ENCODE measurements at places on chromosomes 2 and 18.

DNA sequence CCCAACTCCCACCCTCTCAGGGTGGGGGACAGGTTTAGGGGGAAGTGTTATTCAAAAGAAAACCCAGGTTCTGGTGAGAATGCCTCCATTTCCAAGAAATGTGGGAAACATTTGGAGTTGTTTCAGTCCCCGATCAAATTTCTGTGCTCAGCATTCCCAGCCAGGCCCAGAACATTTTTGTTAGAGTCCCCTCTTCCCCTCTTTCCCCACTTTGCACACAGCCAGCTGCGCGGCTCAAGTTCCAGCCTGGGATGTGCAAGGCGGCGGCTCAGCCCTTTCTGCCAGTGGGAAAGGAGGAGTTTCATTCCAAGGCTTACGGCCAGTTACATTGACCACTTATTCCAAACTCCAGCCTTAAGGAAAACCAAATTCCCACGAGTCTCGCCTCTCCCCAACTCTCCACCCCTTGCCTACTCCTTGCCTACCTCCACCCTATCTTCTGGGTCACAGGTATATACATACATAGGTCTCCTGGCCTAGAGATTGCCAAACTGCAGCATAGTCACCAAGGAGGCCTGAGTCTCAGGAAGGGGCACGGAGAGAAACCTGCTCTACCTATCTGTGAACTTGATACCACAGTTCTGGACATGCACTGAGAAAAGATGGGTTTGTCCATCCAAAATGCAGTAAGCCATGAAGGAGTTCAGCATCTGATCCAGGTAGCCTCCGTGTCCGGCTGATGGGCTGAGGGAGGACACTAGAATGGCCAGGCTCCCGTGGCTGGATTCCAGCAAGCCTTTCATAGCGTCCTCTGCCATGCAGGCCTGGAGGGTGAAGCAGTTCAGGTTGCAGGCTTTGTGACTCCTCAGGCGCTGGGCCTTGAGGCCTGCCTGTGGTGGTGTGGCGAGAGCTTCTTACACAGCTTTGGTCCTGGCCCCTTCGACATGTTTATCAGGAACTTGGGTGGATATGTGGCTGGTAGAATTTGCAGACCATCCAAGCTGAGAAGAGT is 154.5 kb downstream of the ZFP36L2 start:
- no peak for DNase-seq

DNA sequence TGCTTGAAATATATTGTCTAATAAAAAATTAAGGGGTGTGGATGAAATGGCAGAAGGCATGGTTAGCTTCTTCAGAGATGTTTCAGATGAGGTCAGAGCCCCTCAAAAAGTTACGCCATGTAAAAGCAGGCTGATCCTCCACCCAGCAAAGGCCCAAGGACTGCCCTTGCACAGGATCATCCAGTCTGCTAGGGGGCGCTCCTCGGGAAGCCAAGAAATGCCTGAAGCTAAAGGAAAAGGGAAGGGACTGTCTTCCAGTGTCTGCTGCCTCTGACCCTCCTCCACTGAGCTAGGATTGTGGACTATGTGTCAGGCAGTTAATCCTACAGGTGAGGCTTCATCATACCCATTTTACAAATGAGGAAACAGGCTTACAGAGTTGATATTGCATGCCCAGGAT is 33.8 kb upstream of the TEX51 start:
- DNase-seq, result no peak

DNA sequence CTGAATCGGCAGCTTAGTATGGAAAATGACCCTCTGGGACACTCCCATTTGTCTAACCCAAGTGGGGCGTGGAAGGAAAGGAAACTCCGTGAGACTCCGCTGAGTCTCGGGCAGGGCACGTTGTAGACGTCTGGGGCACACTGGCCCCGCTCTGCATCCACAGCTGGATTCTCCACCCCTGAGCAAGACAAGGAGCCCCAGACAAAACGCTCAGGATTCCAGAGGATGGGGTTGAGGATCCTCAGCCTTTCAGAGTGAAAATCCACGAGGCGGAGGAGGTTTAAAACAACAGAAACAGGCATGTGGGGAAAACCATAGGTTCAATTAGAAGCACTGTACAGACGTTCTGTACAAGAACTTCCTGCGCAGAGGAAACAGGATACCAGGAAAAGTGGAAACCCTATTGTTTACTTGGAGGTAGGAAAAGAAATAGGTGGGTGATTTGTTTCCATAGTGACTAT is 124.9 kb upstream of the ZNF236 start:
- DNase-seq, result no peak

GRCh38 chr2:159559034-159559433 is 57.3 kb downstream of the BAZ2B start:
- no peak for DNase-seq

GRCh38 chr2:237298151-237299118 is 115.5 kb downstream of the COL6A3 start:
- no peak for DNase-seq

- DNase-seq, result no peak
Observed at GRCh38 chr2:175372704-175373701, 191.5 kb upstream of the ATP5MC3 start.

- no peak for DNase-seq
Observed at GRCh38 chr2:220424561-220424960, 797.1 kb downstream of the SLC4A3 start.

GRCh38 chr18:77635451-77635850 is 385.8 kb downstream of the GALR1 start:
- no peak for DNase-seq

- DNase-seq, result no peak
Observed at GRCh38 chr2:73112026-73112912, 479 bp downstream of the RAB11FIP5 start.

- DNase-seq, result no peak
Observed at GRCh38 chr18:70216788-70217187, 11.3 kb upstream of the RTTN start.

- DNase-seq, result no peak
Observed at GRCh38 chr2:112137516-112138158, 548 bp upstream of the FBLN7 start.

GRCh38 chr2:26704441-26704977 is 12.0 kb downstream of the KCNK3 start:
- DNase-seq, result no peak

GRCh38 chr18:42778024-42778423 is 337.5 kb downstream of the RIT2 start:
- no peak for DNase-seq

DNA sequence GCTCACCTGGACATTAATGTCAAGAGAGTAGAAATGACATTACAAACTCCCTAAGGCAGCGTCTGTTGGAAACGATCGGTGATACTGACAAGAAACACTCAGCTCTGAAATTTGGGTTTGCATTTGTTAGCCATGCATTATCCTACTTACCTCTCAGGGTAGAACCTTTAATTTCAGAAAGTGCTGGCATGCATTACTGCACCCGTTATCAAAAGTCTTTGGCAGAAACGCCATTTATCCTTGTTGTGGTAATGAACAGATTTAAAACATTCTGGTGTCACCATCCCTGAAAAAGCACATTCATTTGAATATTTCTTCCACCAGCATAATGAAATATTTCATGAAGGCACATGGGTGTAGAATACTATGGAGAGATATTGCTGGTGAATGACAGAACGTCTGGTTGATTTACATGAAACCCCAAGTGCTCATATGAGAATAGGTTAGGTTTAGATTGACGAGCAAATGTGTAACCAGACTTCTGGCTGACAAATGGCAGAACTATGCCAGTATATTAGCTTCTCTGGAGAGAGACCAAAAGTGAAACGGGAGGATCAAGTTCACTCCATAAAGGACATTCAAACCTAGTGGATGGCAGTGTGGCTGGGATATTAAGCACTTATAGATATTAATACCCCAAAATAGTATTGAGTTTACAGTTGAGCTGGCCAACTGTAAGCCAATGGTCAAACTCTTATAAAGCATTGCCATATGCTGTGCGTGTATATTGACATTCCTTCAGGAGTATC is 53.5 kb upstream of the ITGB6 start:
- no peak for DNase-seq

DNA sequence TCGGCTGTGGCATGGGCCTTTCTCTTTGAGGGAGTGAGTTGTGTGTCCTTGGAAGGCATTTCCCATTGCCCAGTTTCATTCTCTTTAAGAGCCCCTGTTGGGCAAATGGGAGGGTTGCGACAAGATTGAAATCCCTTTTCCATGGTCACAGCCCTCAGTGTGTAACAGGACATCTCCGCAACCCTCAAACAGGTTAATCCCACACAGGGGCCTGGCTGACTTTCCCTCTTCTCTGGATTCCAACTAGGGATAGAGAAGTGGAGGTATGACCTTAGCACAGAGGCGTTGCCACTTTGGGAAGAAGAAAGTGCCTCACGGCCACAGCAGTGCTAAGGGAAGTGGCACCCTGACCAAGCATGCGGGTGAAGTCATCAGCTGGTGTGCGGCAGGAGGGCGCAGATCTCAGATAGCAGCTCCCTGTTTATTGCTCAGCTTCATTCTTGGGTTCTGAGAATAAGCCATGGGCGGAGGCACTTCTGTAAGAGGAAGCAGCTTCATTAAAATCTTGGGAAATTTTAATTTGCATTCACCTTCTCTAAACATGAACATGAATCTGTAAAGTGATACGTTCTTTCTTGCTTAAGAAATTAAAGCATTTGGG is 256.5 kb downstream of the GBX2 start:
- no peak for DNase-seq

DNA sequence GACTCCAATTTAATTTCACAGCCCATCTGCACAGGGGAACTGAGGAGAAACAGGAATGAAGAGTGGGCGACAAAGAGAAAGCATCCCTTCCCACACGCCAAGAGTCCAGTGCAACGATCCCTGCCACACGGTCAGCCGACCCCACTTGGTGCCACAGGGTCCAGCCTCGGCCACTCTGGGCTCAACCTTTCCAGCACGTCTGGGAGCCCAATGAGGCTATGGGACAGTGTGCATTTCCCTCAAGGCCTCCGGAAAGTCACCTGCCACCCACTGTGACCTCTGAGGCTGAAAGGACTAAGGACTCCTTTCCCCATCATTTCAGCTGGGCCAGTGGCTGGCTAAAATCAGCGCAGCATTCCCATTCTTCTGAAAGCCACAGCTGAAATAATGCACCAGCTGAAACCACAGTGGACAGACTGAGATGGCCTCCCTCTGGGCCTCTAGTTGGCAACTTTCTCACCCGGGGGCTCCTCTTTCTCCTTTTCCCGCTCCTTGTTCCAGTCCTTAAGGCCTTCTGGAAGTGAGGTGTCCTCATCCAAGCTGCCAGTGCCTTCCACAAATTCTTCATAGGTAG is 21.2 kb downstream of the TUBB6 start:
- no peak for DNase-seq

GRCh38 chr2:98486374-98486981 is 41.8 kb downstream of the INPP4A start:
- no peak for DNase-seq

- no peak for DNase-seq
Observed at GRCh38 chr2:26911911-26912861, 58.3 kb upstream of the MAPRE3 start.

GRCh38 chr2:240344904-240345303 is 90.6 kb upstream of the GPC1 start:
- DNase-seq, result no peak

DNA sequence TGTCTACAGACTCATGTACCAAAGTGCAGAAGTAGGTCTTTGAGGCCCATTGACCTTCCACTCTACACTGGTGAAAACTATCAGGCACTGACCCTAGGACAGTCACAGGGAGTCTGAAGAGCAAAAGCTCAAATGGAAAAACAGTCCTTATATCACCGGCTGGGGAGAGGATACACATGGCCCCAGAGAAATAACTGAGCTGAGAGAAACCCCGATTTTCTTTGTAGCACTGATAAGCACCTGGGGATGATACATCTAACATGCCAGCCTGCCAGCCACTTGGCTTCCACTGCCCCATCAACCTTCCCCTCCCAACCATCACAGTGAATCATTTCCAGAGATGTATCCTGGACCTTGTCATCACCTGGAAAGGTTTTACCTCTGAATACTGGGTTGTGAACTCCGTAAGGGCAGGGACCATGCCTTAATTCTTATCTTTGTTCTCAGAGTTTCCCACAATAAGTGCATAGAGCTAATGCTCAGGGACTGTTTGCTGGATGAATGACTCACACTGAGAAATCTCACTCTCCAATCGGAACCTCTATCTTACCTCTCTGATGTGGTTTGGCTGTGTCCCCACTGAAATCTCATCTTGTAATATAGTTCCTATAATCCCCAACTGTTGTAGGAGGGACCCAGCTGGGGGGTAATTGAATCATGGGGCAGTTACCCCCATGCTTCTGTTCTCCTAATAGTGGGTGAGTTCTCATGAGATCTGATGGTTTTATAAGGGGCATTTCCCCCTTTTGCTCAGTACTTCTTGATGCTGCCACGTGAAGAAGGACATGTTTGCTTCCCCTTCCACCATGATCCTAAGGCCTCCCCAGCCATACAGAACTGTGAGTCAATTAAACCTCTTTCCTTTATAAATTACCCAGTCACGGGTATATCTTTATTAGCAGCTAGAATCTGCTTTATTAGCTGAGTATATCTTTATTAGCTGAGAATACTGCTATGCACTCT is 37.1 kb downstream of the EVA1A start:
- DNase-seq, result no peak

- DNase-seq, result no peak
Observed at GRCh38 chr2:85011747-85012146, 40.8 kb downstream of the KCMF1 start.

- no peak for DNase-seq
Observed at GRCh38 chr18:48605408-48605845, 66.6 kb downstream of the CTIF start.

DNA sequence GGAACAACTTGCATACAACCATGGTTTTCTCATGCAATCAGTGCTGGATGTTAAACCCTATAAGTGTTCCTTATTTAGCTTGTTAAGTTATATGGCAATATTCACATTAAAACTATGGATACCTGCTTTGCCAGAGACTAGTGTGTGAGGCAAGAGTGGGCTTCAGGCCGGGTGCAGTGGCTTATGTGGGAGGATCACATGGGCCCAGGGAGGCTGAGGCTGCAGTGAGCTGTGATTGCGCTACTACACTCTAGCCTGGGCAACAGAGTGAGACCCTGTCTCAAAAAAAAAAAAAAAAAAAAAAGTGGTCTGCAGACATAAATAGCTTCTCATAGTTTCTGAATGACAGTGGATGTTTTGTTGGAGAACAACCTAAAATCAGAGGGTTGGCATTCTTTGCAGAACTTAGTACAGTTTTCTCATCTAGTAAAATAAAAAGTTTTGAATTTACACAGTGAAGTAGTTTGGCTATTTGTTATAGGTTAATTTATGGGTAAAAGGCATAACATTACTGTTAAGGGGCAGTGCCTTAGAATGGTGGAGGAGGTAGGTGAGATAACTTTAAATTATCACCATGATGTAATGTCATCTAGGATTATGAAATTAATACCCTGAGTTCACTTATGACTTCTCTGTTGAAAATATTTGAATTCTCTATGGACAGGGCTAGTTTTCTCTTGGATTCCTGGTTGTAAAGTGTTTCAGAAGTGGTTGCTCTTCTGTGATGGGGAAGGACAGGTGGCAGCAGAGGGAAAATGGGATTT is 5.3 kb downstream of the CERS6 start:
- no peak for DNase-seq

GRCh38 chr2:172560721-172561120 is 4.8 kb downstream of the PDK1 start:
- no peak for DNase-seq

GRCh38 chr18:12417687-12418086 is 10.0 kb downstream of the PRELID3A start:
- DNase-seq, result no peak

GRCh38 chr18:58288921-58289797 is 245.1 kb downstream of the NEDD4L start:
- no peak for DNase-seq

GRCh38 chr18:72544092-72544886 is at the start of gene CBLN2:
Gene CBLN2, minus strand, starts transcription at chr18:72544342. Its CDS starts 2,182 bp downstream, at chr18:72542160.
- no peak for DNase-seq
